Activated CD8-positive, alpha-beta memory T cell treated with anti-CD3 and anti-CD28 coated beads for 4 hours (primary cell): ENCODE measurements at places on chromosomes 6 and 20.

DNA sequence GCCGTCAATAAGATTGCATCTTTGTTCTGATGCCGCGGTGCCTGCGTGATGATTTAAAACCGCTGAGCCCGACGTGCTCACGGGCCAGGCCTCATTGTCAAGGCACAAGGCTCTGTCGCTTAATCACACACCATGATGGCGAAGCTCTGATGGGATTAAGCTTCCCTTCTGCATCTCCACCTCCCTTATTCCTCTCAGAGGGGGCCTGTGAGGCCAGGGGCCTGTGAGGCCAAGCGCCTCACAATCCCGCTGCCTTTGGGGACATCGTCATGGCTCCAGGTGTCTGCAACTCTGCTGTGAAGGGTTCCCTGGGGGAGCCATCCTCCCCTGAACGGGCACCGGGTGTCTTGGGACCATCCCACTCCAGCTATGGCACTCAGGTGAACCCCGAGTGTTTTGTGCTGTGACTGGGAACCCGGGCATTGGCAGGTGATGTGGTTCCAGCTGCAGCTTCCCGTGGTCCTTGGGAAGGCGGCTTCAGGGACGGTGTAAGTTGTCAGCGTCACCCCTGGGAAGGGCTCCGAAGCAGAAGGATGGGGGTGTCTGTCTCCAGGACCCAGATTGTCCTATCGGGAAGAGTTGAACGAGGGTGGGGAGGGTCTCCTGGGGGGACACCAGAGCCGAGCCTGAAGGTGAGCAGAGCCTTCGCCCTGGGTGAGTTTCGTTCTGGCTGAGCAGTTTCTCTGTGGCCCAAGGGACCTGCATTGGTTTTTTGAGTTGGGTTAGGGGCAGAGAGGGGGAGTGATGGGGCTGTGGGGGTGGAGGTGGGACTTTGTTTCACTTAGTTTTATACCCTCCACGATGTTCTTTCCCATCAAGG, 18.0 kb upstream of the BHLHE23 start:
- DNase-seq: no peak

- no peak for DNase-seq
These were observed 30.5 kb upstream of the SCUBE3 start for GRCh38 chr6:35183281-35183680.

DNA sequence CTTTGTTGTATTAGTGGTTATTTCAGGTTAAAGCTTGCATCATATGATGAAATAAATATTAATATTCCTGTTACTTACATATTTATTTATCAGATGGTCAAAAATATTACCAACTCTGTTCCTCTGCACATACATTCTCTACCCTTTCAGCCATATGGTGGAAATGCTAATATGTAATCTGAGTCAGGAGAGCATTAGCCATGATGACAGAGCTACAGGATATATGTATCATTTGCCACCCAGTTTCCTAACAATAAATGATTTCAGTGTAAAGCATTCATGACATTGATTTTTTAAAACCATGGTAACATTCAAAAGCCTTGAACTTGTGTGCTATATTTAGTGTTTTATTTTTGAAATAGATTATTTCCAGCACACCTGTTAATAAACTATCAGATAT, 16.6 kb downstream of the POPDC3 start:
- DNase-seq: no peak

GRCh38 chr6:34346175-34347119, 46.0 kb downstream of the NUDT3 start:
- DNase-seq: no peak

DNA sequence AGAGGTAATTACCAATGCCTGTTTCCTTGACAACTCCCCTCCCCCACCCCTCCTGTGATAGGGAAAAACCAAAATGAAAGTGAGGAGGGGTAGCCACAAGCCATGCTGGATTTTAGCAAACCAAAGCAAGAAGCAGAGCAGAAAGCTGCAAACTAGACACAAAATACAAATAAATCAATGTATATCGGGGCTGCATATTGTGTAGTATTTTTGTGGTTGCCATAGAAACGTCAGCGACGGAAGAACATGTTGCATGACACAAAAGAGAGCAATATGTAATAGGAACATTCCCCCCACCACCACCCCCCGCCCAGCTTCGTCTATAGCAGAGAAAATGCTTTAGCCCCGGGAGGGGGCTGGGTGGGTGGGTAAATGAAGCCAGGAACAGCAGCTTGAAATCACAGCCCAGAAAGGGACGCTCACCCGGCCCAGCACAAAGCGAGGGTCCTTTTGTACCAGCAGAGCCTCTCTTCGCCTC, 548 bp downstream of the AGPAT4 start:
- DNase-seq: no peak

DNA sequence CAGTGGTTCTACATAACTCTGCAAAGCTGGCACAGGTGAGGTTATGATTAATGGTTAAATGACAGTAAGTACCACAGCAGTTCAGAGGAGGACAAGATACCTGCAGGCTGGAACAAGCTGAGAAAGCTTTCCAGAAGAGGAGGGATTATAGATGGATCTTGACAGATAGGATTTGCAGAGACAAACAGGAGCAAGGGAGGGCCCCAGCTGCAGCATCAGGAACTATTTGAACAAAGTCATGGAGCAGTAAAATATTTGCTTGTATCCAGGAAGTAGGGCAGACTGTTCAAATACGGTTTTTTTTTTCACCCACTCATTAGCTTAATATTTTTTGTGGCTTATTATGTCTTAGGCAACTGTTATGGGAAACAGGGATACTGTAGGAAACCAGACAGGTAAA, 144.4 kb upstream of the MAN1A1 start:
- DNase-seq: no peak

GRCh38 chr6:21193790-21194475, 399.6 kb upstream of the SOX4 start:
- DNase-seq: no peak

DNA sequence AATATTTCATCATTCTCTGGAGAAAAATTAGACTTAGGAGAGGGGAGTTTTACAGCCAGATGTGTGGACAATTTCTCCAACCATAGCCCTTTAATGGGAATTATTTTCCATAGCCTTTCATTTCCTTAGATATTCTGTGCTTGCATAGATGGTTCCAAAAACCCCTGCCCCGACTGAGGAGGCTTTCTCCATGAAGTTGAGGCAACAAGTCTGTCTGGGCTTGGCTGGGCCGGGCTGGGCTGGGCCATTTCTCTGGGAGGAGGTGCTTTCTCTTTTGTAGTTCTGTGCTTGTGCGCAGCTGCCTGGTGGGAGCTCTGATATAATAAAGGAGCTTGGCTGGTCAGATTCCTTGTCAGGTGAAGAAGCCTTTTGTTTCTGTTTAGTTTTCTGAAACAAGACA, 71.4 kb downstream of the SOBP start:
- DNase-seq: no peak

DNA sequence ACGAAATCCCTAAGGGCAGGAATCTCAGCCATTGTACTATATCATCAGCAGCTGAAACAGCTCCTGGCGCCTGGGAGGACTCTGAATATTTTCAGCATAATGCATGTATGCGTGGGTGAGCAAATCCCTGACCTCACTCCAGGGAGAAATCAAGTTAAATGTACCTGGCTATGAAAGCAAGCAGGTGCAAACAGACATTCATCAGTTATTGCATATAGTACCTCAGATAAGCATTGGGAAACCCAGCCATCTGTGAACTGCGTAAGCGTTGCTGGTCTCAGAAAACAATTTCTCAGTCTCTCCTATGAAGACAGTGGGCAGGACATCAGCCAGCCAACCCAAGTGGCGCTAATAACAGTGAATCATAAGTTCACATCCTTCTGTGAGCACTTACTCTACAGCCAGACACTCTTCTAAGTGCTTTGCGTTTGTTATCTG, 622.6 kb downstream of the EPM2A start:
- DNase-seq: no peak

- DNase-seq: no peak
These were observed 185.6 kb upstream of the MCHR2 start for GRCh38 chr6:100179576-100179975.

GRCh38 chr6:157438611-157439111, 57.7 kb downstream of the ZDHHC14 start:
- no peak for DNase-seq

DNA sequence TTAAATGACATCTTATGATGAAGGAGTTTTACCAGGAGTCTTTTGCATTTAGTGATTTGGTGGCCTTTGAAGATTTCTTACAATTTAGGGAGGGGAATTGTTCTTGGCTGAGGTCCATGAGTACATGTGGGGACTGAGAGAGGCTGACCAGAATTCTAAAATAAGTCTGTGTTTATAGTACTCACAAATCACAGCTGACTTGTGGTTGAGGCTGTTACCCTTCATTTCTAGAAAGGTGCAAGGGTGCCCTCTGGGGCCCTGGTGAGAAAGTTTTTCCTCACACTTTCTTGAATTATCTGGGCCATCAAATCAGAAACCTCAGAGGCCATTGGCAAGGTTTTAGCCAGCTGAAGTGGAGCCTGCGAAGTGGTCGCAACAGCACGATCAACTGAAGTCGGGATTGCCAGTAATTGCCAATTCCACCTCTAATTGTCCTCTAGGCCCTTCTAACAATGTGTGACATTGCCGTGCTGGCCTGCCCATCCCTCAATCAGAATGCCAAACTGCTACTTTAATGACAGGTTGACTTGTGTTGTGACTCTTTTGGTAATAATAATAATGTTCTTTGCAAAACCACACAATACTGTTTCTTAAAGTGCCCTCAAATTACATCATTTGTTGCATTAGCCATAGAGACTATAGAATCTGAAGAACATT, 221.6 kb downstream of the OGFRL1 start:
- no peak for DNase-seq

GRCh38 chr6:130778946-130779657, 48.1 kb upstream of the SMLR1 start:
- no peak for DNase-seq

- DNase-seq: no peak
These were observed 1.6 kb upstream of the SLC35B3 start for GRCh38 chr6:8436966-8437365.

- no peak for DNase-seq
These were observed 4.9 kb upstream of the PTK6 start for GRCh38 chr20:63542031-63542559.

- no peak for DNase-seq
These were observed 41.9 kb downstream of the ELOVL5 start for GRCh38 chr6:53306819-53307347.

DNA sequence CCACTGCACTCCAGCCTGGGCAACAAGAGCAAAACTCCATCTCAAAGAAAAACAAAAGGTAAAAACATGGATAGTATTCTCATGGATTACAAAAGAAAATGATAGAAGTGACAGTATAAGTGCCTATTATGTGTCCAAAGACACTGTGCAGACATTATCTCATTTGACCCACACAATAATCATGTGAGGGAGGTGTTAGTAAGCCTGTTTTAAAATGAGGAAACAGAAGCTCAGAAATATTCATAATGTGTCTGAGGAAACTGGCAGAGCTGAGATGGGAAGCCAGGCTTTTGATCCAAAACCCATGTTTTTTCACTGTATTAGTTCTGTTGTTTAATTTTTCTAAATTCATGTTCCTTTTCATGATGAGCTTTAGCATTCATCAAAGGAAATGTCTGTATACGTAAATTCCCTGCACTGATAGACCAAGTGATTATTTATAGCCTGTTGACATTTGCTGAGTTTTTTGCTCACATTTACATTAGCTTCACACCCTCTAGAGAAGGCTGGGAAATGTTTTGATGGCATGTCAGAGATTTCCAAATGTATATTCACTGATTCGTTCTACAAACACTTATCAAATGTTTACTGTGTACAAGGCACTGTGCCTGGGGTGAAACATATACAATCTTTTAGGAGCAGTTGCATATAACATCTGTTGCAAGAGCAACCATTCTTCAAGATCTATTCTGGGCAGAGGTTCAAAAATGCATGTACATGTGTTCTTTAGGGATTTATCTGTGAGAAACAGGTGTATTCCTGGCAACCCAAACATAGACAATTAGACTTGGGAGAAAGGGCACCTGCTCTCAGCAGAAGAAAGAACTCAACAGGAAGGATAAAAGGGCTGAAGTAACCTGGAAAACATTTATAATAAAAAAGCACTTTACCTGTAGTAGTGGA, 331.5 kb downstream of the SAMD5 start:
- DNase-seq: no peak

GRCh38 chr6:73349311-73349710, 4.8 kb downstream of the DPPA5 start:
- DNase-seq: no peak

DNA sequence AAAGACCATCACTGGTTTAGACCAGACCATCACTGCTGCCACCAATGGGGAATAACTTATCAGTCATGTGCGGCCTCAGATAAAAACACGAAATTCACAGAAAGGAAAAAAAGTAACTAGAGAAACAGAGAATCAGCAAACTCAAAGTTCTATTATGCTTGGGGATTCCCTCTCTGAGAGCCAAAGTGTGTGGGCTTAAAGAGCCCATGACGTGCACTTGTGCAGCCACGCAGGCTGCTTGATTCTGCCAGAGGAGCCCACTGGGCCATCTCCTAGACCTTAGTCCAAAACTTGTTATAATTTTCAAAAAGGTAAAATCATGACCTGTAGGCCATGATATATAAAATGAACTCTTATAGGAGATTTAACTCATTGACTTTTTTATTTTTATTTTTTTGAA, 15.2 kb downstream of the RAB44 start:
- DNase-seq: no peak

DNA sequence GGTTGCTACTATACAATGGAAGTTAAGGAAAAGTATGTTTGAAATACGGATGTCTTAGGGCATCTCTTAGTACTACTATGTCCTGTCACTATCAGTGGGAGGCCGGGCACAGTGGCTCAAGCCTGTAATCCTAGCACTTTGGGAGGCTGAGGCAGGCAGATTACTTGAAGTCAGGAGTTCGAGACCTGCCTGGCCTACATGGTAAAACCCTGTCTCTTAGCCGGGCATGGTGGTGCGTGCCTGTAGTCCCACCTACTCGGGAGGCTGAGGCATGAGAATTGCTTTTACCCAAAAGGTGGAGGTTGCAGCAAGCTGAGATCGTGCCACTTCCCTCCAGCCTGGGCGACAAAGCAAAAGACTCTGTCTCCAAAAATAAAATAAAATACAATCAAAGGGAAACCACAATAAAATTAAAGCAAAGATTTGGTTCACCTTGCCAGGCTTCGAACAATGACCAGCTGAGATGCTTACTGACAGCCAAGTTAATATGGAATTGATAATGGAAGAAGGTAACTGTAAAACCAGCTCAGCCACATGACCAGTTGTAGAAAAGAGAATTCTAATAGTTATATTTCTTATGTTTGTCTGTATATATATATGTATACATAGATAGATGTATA, 6.5 kb downstream of the CD24 start:
- no peak for DNase-seq
